ENCODE measurements at places on chromosomes 2 and 18. TPM values are rescaled to one million over a fixed set of nuclear protein-coding genes. Genes with fewer than 3 reads are reported as not detected.
A peak's percentile ranks its signal among the peaks of the same experiment; 100 is the strongest.

DNA sequence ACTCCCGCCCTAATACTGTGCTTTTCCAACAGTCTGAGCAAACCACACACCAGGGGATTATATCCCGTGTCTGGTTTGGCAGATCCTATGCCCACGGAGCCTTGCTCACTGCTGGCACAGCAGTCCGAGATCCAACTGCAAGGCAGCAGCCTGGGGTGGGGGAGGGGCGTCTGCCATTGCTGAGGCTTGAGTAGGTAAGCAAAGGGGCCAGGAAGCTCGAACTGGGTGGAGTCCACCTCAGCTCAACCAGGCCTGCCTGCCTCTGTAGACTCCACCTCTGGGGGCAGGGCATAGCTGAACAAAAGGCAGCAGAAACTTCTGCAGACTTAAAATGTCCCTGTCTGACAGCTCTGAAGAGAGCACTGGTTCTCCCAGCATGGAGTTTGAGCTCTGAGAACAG, 44.2 kb downstream of the LNPK start:
- H3K27me3 ChIP-seq = no peaks in the 10 kb centered on the region
- H3K36me3 ChIP-seq = peaks cover 35% of the 10 kb centered on the region
- no peaks in the 10 kb centered on the region for H3K4me1 ChIP-seq
- DNase-seq = no peak

Gene CTLA4
- total RNA-seq = not detected

DNA sequence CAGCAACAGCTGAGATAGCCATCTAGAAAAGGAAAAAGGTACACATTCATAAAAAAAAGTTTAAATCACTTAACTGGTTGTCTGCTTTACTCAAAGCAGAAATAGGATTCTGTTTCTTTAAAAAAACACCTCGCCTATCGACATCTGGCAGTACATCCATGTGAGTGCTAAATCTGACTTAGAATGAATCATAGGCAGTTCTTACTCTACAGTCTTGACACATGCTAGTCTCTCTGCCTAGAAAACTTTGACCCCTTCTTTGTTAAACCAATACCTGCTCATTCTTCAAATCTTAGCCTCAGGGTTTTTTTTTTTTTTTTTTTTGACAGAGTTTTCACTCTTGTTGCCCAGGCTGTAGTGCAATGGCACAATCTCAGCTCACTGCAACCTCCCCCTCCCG, 37.1 kb upstream of the GPR75 start:
- no peak for DNase-seq
- H3K4me1 ChIP-seq = peaks cover 4% of the 10 kb centered on the region
- peaks cover 58% of the 10 kb centered on the region for H3K36me3 ChIP-seq
- H3K27ac ChIP-seq = no peak overlapping the region

DNA sequence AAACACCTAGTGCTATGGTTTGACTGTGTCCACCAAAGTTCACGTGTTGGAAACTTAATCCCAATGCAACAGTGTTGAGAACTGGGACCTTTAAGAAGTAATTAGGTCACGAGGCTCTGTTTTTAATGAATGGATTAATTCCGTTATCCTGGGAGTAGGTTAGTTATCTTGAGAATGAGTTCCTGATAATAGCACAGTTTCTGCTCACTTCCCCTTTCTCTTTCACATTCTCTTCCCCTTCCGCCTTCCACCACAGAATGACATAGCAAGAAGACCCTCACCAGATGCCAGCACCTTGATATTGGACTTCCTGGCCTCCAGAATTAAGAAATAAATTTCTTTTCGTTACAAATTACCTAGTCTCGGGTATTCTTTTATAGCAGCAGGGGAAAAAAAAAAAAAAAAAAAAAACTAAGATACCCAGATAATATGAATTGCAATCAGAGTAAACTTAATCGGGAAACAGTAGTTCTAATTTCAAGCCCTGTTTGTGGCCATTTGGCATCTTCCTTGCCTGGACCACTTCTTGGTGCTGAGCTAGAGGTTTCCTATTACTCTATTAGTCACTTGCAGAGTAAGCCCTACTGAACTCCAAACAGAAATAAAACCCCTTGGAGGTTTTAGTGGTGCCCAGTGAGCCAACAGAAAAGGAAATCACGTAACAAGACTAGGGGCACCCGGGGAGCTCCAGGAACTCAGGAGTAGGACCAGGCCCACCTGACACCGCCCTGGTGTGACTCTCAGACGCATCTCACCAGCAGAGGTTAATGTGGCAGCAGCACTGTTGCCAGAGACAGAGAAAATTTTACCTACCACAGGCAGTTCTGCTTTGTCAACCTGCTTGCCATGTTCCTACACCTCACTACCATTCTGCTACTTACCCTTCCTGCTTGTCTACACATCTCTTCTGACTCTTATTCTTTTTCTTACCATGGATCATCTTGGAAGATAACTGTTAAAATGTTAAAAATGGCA, 147.6 kb upstream of the CAB39 start:
- no peak overlapping the region for H3K27ac ChIP-seq
- DNase-seq = no peak
- peaks cover 34% of the 10 kb centered on the region for H3K27me3 ChIP-seq
- no peak overlapping the region for H3K4me3 ChIP-seq
- no peaks in the 10 kb centered on the region for H3K36me3 ChIP-seq

Gene SGPP2
- total RNA-seq = not detected

DNA sequence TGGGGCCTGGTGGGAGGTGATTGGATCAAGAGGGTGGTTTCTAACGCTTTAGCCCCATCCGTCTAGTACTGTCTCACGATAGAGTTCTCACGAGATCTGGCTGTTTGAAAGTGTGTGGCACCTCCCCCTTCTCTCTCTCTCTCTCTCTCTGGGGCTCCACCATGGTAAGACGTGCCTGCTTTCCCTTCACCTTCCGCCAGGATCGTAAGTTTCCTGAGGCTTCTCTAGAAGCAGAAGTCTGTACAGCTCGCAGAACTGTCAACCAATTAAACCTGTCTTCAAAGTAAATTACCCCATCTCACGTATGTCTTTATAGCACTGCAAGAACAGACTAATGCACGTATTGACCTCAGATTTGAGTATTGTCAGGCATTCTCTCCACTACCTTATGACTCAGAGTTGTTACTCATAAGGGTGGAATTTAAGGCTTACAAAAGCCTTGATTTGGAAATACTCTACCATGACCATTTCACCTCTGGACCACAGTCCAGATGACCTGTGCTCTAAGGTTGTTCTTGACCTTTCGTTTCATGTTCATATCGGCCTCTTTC, 99.5 kb upstream of the AGAP1 start:
- no peaks in the 10 kb centered on the region for H3K4me1 ChIP-seq
- H3K36me3 ChIP-seq = no peaks in the 10 kb centered on the region
- H3K4me3 ChIP-seq = no peak overlapping the region
- peaks cover 9% of the 10 kb centered on the region for H3K27me3 ChIP-seq

Gene AQP12A
- not detected for total RNA-seq

Gene ARMC9
- 178 TPM for total RNA-seq

Gene RNF125
- 0.29 TPM for total RNA-seq

GRCh38 chr2:75608684-75609333, 37.8 kb upstream of the MRPL19 start:
- DNase-seq = peak; percentile 88
- H3K27me3 ChIP-seq = no peaks in the 10 kb centered on the region
- H3K27ac ChIP-seq = peak overlapping the region; percentile 85
- H3K4me1 ChIP-seq = peaks cover 57% of the 10 kb centered on the region
- no peaks in the 10 kb centered on the region for H3K36me3 ChIP-seq

DNA sequence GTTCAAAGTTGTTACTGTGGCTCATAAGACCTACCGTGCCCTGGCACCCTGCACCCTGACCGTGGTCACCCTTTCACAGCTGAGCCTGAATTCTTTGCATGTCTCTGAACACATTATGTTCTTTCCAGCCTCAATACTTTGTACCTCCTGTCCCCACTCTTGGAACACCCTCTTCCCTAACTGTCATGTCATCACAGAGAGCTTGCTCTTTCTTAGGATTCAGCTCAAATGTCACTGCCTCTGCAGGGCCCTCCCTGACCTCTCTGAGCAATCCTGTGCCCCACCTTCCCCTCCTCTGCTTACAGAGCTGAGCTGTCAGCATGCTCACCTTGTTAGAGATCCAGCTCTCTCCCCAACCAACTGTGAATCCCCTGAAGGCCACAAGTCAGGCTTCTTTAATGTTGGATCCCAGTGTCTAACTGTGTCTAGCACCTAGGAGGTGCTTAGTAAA, 15.0 kb downstream of the PRKAG3 start:
- H3K36me3 ChIP-seq = peaks cover 9% of the 10 kb centered on the region
- no peak overlapping the region for H3K4me3 ChIP-seq
- H3K27ac ChIP-seq = no peak overlapping the region
- no peaks in the 10 kb centered on the region for H3K4me1 ChIP-seq
- DNase-seq = peak; percentile 46
- peaks cover 14% of the 10 kb centered on the region for H3K27me3 ChIP-seq

Gene C2orf15
- total RNA-seq = 0.26 TPM

DNA sequence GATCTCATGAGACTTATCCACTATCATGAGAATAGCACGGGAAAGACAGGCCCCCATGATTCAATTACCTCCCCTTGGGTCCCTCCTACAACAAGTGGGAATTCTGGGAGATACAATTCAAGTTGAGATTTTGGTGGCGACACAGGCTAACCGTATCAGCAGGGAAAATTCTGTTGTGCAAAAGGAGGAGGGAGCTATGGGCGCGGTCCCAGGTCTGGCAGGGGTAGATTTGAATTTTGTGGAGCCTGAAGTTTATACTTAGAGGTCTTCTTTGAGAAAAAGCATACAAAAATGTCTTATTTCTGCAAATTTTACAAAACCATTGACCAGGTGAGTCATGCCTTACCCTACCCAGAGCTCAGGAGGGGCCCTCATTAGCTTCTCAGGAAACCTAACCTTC, 36.6 kb downstream of the SLC4A3 start:
- DNase-seq = no peak
- H3K4me3 ChIP-seq = no peak overlapping the region
- peaks cover 11% of the 10 kb centered on the region for H3K27me3 ChIP-seq

DNA sequence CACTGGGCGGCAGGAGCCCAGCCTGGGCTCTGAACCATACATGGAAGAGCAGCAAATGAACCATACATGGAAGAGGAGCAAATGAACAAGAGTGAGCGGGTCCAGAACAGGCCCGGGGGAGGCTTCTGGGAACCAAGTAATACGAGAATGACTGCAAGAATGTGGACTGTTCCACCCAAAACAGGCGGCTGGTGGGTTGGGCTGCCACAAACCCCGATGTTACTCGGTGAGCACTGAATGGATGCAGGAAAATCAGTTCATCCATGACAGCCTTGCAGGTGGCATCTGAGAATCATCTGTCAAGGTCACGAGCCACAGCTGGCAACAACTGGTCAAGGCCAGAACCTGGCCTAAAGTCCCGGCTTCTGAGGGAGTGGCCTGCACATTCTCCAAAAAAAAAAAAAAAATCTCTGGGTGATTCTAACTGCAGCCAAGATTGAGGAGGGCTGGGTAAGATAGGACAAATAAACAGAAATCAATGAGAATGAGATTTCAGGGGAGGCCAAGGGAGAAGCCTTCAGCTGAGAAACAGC, 106.1 kb downstream of the ZNF516 start:
- H3K4me3 ChIP-seq = no peak overlapping the region
- peaks cover 3% of the 10 kb centered on the region for H3K4me1 ChIP-seq
- no peak overlapping the region for H3K27ac ChIP-seq
- H3K27me3 ChIP-seq = no peaks in the 10 kb centered on the region
- peaks cover 2% of the 10 kb centered on the region for H3K36me3 ChIP-seq

Gene SKOR2
- total RNA-seq = not detected

Gene GBX2
- 60.7 TPM for total RNA-seq

Gene SPEG
- total RNA-seq = 27.0 TPM

GRCh38 chr2:228747483-228747882, 523.6 kb downstream of the PID1 start:
- no peak for DNase-seq
- H3K4me1 ChIP-seq = no peaks in the 10 kb centered on the region
- no peaks in the 10 kb centered on the region for H3K36me3 ChIP-seq

Gene FSHR
- not detected for total RNA-seq

Data from osteocyte (in vitro differentiated cells).